ENCODE measurements at places on chromosomes 6 and 20. TPM values are rescaled to one million over a fixed set of nuclear protein-coding genes. Genes with fewer than 3 reads are reported as not detected.

DNA sequence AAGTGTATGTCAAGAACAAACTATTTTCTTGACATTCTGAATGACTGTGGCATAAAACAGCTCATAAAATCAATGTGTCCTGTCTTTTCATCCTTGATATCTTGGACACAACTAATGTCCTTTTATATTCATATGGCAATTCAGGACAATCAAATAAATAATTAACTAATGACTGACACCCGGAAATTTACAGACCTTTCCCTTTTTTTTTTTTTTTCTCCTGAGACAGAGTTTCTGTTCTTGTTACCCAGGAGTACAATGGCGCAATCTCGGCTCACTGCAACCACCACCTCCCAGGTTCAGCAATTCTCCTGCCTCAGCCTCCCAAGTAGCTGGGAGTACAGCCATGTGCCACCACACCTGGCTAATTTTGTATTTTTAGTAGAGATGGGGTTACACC is 107.1 kb upstream of the LGSN start:
- DNase-seq = no peak

DNA sequence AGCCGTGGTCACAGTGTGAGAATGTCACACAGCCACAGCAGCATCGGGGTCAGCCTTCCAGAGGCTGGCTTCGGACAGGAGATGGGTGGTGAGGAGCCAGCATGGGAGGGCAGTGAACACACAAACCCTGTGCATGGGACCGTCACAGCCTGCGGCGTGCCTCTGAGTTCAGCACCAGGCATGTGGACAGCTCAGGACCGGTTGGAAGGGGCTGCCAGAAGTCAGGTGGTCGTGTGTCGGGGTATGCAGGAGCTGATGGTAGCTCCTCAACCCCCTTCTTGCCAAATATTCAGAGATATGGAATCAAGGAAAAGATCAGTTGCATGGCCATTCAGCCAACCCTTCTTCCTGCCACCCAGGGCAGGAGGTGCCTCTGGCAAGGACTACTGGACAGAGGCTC is 28.2 kb downstream of the MYT1 start:
- no peak for DNase-seq

The EPM2A gene
- total RNA-seq = 4.3 TPM

The MTG2 gene
- total RNA-seq = 17.8 TPM

The PRDM13 gene
- total RNA-seq = not detected

- DNase-seq = no peak
These were observed 248.0 kb downstream of the PHF3 start for GRCh38 chr6:63883597-63883996.

Data from glomerular endothelial cell (primary cell).